ENCODE measurements at places on chromosomes 16 and 17. TPM values are rescaled to one million over a fixed set of nuclear protein-coding genes. Genes with fewer than 3 reads are reported as not detected.

- no peak for DNase-seq
These were observed 51.7 kb downstream of the CCDC42 start for GRCh38 chr17:8692916-8693315.

GRCh38 chr16:71449020-71449419 lies 7.2 kb upstream of the TLE7 start:
- no peak for DNase-seq

DNA sequence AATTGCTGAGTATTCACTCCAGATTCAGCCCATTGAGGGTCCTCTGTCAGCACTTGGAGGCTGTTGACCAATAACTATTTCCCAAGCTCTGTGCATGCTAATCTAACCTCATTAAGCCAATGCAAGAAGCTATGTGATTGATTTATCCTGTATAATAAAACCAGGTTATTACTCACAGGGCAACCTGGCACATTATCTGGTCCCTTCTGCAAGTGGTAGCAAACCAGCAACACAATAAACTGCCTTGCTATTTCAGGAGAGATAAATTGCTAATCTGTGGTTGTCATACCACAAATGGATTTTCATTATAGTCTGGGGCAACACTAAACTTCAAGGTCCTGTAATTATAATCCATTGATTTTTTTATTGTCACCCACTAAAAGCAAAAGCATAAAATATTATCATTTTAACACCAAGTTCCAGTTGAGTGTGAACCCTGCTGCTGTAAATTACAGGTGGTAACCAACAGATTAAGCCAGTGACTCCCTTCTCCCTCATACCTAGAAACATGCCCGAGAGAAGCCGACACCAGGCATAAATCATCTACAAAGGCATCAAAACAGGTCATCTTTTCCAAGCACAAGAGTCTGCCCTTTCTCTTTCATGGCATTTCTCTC lies 51.1 kb upstream of the SOX9 start:
- DNase-seq: no peak

- no peak for DNase-seq
These were observed 38.7 kb downstream of the XYLT1 start for GRCh38 chr16:17431968-17432625.

DNA sequence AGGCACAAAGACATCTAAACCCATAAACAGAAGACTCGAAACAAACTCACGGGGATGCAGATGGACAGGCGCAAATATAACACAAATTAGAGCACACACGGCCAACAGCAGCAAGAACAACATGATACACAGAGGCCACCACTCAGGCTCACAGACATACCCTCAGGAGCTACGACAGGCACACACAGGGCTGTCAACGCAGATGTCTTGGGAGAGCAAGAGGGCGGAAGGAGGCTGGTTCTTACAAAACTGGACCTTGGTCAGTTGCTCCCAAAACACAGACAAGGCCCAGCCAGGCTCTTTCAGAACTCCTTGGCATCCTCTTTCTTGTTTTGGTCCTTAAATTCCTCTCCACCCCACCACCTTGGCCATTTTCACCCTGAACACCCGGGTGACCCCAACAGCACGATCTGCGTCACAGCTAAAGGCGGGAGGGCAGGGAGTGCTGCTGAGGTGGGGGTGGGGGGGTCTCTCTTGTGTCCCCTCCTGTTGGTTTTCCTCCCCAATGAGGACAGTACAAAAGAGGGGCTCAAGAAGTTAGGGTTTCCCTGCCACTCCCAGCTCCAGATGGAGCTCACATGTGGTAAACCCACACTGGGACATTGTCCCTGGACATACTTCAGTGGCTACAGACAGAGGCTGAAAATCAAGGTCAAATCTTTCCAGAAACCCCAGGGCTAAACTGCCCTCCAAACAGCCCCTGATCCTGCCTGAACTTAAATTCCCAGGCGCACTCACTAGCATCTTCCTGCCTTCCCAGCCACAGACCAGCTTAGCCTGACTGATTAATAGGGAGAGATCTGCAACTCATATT lies 221.3 kb downstream of the C16orf78 start:
- DNase-seq: no peak

GRCh38 chr17:67372751-67373150 lies 4.3 kb upstream of the PITPNC1 start:
- no peak for DNase-seq

DNA sequence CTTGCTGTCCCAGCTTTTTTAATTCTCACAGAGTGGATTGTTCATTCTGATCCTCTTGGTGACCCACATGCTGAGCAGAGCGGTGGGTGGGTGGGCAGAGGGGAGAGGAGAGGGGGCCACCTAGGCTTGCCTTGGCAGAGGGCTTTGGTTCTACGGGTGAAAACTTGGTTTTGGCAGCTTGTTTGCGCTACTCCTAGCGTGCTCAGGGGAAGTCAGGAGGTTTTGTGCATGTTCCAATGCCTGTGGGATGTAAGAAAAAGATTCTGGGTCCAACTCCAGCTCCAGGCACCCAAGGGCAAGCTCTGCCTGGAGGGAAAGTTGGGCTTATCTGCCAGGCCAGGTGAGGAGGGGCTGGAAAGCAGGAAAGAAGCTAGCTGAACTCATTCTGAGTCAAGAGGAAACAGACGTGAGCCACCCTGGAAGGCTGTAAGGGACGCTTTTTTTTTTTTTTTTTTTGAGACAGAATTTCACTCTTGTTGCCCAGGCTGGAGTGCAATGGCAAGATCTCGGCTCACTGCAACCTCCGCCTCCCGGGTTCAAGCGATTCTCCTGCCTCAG lies 169.1 kb downstream of the WSCD1 start:
- no peak for DNase-seq

DNA sequence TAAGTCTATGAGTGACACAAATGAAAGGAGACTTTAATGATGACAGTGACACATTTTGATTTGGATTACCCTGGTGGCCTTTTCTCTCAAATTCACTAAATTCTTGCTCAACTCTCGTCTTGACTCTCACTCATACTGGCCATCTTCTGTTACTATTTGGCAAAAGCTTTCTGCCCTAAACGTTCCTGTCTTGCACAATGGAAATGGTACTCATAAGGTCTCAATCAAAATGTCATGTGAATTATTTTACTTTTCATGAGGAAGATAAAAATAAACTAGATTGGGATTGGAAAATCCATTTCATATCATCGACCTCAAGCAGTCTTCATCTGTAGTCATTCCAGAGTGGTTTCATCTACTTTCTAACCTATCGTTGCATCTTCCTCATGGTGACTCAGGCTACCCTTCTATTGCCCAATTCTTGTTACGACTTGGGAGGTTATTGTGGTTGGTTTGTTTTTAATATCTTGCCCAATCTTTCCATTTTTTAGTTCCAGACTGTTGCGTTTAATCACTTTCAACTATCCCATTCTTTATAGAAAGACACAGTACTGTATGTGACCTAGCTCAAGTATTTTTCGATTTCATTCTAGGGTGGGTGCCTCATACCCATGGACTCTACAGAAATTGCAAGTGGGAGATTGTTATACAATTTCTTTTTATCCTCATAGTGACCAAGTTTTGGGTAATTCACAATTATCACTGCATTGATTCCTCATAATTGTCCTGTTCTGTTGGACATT lies 317.2 kb upstream of the KCNJ16 start:
- no peak for DNase-seq

DNA sequence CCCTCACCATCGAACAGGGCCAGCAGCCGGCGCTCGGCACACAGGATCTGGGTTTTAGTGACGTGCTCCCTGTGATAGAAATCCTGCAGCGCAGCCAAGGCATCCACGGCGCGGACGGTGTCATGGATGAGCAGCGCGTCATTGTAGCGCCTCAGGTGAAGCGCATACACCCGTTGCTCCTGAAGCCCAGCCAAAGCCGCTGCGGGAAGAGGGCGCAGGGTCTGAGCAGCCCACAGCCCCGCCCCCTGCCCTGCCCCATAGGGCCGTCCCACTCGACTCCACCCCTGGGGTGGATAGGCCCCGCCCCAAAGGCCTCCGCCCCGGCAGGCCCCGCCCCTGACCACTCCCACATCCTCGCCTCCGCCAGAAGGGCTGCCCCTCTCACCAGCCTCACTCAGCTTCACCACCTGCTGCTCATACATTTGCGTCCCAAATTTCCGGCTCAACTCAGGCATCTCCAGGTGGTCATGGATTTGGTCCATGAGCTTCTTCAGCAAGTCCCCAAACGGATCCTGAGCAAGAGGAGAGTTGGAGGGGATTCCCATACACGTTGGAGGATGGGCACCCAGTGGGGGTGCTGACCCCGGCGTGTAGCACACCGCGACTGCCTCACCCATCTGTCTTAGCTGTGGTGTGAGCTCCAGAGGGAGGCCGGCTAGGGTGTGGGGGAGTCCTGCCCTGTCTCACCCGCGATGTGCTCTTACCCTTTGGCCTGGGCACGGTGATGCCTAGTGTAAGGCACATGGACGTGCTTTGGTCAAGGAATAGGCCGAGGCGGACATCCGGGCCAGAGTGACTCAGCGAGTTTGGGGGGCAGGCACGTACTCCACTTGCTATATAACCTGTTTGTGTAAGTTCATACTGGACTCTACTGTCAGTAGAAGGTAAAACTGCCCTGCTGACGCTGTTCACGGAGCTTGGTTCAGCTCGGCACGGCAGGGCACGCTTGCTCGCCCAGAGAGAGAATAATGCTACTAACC lies 4.6 kb downstream of the DHX58 start:
- no peak for DNase-seq

DNA sequence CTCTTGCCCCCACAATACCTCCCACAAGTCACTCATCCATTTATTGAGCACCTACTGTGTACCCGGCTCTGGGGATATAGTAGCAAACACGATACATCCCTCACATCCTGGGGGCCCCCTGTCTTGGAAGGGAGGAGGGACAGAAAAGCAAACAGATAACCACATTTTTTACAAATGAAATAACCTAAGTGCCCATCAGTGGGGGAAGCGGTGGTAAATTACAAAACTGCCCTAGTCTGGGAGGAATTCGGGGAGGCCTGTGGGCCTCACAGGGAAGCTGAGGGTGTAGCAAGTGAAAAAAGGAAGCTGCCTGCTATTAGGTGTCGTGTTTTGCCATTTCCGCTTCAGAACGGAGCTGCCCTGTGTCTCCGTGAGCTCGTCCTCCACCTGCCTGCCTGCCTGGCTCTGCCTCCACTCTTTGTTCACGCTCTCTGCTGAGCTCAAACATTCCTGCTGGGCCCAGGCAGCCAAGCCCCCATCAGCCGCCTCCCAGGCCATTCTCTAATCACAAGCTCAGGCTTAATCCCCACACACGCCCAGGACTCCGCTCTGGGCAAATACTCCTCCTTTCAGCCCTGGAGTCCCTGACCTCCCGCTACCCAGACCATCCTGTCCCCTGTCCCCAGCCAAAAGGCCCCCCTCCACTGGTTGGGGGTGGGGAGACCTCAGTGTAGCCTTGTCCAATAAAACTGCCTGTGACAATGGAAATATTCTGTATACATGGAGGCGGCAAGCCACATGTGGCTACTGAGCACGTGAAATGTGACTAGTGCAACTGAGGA lies 10.2 kb upstream of the SEC14L5 start:
- DNase-seq: no peak

- no peak for DNase-seq
These were observed 3.9 kb downstream of the RPL3L start for GRCh38 chr16:1950559-1950958.

DNA sequence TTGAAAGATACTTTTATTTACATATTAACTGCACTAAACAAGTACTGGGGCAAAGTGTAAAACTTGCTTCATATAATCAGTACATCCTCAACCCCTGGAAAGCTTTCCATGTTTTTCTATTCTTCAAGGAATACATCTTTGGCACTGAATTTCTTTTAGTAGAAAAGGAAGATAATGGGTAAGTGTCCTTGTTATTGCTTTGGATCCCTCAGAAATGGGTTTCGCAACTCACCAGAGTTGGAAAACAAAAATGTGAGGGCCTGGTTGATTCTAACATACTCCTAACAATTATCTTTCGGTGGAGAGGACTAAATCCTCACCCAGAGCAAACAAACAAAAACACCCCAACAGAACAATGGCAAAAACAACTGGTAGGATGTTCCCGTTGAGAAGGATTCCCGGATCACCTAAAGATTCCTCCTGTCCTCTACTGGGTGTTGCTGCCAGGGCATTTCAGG lies 120.4 kb downstream of the PARN start:
- no peak for DNase-seq

DNA sequence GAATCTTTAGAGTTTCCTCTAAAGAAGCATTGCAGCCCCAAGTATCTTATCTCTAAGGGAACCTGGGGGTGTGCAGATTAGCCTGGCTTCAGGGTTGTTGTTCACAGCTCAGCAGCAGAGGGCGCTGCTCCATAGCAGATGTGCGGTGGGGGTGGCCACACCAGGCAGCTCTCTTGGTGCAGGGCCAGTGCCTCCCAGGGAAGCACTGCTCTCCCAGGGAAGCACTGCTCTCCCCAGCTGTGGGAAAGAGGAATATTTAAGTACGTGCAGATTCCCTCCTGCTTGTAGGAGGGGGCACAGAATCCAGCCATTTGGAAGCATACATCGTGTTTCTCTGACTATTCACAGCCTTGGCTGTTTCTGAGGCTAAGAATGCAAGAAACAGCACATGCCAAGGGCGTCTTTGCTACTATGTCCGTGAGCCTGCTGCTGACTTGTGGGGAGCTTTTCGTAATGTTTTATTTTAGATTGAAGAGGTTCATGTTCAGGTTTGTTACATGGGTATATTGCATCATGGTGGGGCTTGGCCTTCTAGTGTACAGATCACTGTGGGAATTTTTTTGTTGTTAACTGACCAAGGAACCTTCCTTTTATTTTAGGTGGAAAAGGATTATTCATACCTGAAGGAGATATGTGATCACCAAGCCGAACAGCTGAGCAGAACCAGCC lies 217.8 kb downstream of the SPECC1 start:
- DNase-seq: peak; percentile 47

GRCh38 chr17:33639103-33639880 lies 346.2 kb upstream of the ASIC2 start:
- DNase-seq: no peak

DNA sequence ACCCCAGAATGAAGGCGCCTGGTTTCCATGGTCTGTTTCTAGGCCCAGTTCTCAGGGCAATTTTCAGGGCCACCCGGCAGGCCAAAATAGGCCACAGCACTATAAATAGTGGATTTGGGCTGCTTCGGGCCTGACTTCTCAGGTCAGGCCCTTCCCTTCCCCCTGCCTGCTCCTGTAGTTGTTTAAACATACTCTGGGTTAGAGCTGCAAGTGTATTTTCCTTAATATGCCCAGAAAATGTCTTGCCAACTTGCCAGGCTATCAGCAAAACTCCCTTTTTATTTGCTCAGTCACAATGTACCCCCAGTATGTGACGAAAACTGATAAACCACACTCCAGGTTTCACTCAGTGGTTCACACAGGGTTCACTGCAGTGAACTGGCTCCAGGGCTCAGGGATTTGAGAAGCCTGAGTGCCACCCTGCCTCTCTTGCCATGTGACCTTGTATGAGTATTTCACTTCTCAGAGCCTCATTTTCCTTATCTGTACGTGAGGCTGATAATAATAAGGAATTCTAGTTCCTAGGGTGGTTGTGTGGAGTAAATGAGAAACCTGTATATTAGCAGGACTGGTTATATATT lies 76.5 kb downstream of the GPRC5B start:
- no peak for DNase-seq

GRCh38 chr16:86025706-86026105 lies 126.7 kb downstream of the IRF8 start:
- DNase-seq: no peak

GRCh38 chr17:2438823-2439222 lies 38.0 kb upstream of the MNT start:
- no peak for DNase-seq

Gene ACSM2A
- total RNA-seq: not detected

Gene NPIPA5
- total RNA-seq: 6.0 TPM

Gene ARL5C
- not detected for total RNA-seq

Gene RAD51D
- total RNA-seq: 12.6 TPM
